Activated T-helper 17 cell treated with anti-CD3 and anti-CD28 coated beads, Interleukin-2, amount 50 U/mL, for 72 hours (primary cell): ENCODE measurements at places on chromosomes 3 and 15.
A peak's percentile ranks its signal among the peaks of the same experiment; 100 is the strongest.

DNA sequence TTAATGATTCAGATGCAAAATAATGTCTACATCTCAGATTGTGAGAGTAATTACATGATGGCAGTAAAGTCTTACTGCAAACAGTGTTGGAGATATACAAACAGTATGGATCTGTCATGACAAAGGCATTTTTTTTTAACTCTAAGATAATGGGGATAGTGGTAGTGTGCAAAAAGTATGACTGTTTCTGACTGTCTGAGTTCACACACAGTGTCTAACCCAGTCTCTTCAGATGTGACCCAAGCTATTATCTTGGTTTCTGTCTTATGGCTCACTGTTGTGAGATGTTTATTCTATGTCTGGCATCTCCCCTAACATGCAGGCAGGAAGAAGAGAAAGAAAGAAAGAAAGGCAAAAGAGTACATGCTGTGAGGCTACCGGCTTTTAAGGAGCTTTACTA lies 17.0 kb downstream of the RPL39L start:
- H3K27ac ChIP-seq: no peak overlapping the region
- H3K27me3 ChIP-seq: no peaks in the 10 kb centered on the region
- no peak overlapping the region for H3K4me3 ChIP-seq
- H3K36me3 ChIP-seq: no peaks in the 10 kb centered on the region
- peaks cover 4% of the 10 kb centered on the region for H3K4me1 ChIP-seq

DNA sequence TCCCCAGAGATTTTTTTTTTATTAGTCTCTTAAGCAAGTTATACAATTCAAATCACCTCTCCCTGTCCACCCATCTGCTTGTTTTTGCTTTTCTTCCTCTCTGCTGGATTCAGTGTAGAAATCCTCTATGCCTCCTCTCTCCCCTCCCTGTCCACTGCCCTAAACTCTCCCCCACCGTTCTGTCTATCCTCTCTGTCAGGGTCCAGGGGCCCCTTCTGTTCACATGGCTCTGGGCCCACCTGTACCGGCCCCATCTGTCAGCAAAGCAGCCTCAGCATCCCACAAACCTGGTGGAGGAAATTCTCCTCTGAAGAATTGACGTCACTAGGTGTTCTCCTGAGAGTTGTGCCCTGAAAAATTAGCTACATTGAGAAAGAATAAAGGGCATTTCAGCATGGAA lies 137.6 kb upstream of the CMC1 start:
- H3K27me3 ChIP-seq: peaks cover 7% of the 10 kb centered on the region
- H3K4me1 ChIP-seq: no peaks in the 10 kb centered on the region
- H3K4me3 ChIP-seq: no peak overlapping the region
- H3K36me3 ChIP-seq: no peaks in the 10 kb centered on the region
- no peak overlapping the region for H3K27ac ChIP-seq
- no peak for ATAC-seq

GRCh38 chr3:195153653-195154052 lies 117.3 kb downstream of the XXYLT1 start:
- H3K36me3 ChIP-seq: peaks cover 8% of the 10 kb centered on the region
- peaks cover 13% of the 10 kb centered on the region for H3K4me1 ChIP-seq
- no peaks in the 10 kb centered on the region for H3K27me3 ChIP-seq
- H3K27ac ChIP-seq: peak overlapping the region; percentile 17
- no peak overlapping the region for H3K4me3 ChIP-seq
- no peak for ATAC-seq

- H3K27me3 ChIP-seq: peaks cover 4% of the 10 kb centered on the region
- peaks cover 6% of the 10 kb centered on the region for H3K4me1 ChIP-seq
- ATAC-seq: peak; percentile 79
- peak overlapping the region; percentile 21 for H3K27ac ChIP-seq
These were observed 30.5 kb upstream of the TIPARP start for GRCh38 chr3:156643729-156644389.

DNA sequence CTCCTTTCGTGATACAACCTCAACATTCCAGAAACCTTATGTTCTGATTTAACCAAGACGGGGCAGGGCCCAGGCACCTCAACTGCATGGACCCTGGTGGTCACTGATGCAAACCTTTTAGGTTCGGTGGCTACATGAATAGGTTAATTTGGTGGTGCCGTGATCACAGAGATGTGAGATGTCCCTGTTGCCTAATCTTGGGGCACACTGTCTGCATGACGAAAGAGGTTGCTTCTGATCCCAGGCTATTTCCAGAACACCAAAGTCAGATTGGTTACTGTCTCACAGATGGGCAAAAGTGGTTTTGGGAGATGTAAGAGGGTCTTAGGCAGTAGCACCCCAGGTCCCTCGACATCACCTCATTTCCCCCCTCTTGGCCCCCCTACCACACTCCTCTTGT lies 4.0 kb upstream of the CCR1 start:
- H3K4me3 ChIP-seq: no peak overlapping the region
- H3K27ac ChIP-seq: no peak overlapping the region
- peaks cover 15% of the 10 kb centered on the region for H3K4me1 ChIP-seq
- no peaks in the 10 kb centered on the region for H3K27me3 ChIP-seq
- H3K36me3 ChIP-seq: no peaks in the 10 kb centered on the region

GRCh38 chr3:159775372-159775961 lies 213.2 kb upstream of the IL12A start:
- no peak overlapping the region for H3K27ac ChIP-seq
- no peak overlapping the region for H3K4me3 ChIP-seq
- ATAC-seq: no peak
- peaks cover 32% of the 10 kb centered on the region for H3K27me3 ChIP-seq

DNA sequence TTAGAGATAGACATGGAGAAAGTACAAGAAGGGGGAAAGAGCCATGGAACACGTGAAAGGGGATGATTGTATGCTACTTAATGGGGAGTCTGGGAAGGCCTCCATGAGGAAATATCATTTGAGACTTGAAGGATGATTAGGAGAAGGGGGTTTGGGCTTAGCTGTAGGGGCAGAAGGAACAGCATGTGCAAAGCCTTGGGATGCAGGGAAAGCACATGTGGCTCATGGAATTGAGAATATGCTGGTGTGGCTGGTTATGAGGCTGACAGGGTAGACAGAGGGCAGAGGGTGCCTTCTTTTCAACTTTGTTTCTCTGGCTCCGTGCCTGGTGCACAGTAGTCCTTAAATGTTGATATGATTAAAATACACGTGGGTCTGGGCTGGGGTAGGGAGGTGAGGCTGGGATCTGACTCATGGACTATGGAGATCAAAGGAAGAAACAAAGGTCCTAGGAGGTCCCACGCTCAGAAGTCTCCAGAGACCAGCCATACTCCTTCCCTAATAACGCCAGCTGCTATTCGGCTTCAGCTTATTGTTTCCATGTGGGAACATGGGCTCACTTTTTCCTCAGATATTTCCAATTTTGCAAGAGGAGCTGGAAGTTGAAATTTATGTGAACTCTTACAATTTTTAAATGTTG lies 1.1 kb downstream of the GTF2E1 start:
- peak overlapping the region; percentile 94 for H3K4me3 ChIP-seq
- no peak for ATAC-seq
- peaks cover 14% of the 10 kb centered on the region for H3K4me1 ChIP-seq
- H3K36me3 ChIP-seq: peaks cover 6% of the 10 kb centered on the region

GRCh38 chr15:25718597-25718996 lies 144.5 kb downstream of the ATP10A start:
- no peak overlapping the region for H3K27ac ChIP-seq
- no peak for ATAC-seq

DNA sequence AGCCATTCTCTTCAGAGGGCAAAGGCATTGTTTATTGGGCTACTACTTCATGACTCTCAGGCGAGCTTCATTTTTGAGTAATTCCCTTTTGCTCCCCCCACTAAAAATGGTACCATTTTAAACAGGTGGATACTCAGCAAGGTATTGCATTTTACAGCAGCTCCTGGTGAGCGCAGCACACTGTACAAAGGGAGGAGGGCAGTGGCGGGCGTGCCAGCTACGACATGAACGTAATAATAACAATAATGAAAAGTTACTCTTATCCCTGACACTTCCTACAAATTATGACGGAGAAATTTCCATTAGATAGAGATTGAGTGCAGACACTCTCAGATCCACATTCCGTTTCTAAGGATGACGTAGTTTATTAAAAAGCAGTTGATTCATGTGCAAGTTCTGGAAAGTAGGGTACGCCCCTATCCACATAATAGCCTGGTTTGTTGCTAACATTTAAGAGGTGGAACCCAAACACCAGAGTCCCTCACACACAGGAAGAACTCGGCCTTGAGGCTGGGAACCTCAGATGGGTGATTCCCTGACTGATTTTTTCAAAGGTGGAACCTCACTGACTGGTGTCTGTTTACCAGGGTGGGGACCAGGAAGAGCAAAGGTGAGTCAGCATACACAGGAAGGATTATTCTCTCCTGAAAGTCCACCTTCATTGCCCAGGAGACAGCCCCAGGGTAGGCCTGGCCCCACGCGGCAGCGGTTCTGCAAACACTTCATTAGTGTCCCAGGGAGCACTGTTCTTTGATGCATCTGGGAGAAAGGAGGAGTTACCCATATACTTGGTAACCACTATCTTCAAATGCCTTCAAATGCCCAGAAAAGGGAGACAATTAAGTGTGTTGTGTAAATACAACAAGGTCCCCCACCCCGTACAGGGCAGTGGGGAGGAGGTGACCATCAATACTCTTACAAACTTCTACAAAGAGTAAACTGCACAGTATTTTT lies 69.9 kb downstream of the LDHAL6B start:
- H3K27ac ChIP-seq: no peak overlapping the region
- H3K4me1 ChIP-seq: no peaks in the 10 kb centered on the region
- H3K27me3 ChIP-seq: peaks cover 3% of the 10 kb centered on the region
- H3K4me3 ChIP-seq: no peak overlapping the region
